Esophagus squamous epithelium (tissue), 5 donors: ENCODE measurements at places on chromosomes 7 and 10.
A peak's percentile ranks its signal among the peaks of the same experiment; 100 is the strongest.

DNA sequence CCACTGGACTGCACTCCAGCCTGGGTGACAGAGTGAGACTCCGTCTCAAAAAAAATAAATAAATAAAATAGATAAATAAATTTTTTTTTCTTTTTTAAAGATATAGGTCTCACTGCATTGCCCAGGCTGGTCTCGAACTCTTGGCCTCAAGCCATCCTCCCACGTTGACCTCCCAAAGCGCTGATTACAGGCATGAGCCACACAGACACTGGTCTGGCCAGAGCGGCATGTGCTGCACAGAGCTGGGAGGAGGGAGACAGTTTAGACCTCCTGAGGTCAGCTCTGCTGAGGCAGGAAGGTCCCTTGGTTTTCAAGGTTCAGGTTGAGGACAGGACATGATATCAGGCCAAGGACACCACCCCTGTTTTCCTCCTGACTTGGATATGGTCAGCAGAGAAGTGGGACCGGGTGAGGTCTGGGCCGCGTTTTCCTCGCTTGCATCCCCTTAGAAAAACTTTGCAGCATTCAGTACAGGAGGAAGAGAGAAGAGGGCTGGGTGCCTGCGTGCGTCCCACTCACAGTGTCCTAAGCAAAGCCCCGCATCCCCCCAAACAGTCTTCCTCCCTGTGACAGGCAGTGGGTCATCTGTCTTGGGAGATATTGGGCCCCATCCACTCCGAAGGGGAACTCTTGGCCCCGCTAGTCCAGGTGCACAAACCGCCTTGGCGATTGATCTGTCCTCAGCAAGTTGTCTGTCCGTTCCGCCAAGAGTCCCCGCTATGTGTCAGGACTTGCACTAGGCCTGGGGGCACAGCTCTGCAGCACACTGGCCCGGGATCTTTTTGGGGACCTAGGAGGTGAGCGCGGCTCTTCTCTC lies 56.1 kb downstream of the ZNF727 start:
- DNase-seq = no peak

- no peak for DNase-seq
These were observed 24.3 kb upstream of the PPP2R2D start for GRCh38 chr10:131876508-131876907.

DNA sequence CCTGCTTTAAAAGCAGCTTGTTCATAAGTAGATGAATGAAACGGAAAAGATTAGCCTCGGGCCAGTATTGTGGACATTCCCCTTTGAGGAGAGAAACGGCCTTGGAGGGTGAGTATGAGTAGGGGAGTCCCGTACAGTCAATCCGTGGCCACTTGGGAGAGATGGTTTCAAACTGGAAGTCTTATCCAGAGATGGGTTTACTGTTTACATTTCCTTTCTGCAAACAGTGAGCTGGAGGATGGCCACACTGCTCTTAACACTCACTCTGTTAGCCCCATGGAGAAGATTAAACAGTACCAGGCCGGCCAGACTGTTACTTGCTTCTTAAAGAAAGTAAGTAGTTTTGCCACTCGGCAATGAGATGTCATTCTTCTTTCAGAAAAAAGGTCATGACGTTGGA lies 20.3 kb downstream of the CALHM2 start:
- no peak for DNase-seq

DNA sequence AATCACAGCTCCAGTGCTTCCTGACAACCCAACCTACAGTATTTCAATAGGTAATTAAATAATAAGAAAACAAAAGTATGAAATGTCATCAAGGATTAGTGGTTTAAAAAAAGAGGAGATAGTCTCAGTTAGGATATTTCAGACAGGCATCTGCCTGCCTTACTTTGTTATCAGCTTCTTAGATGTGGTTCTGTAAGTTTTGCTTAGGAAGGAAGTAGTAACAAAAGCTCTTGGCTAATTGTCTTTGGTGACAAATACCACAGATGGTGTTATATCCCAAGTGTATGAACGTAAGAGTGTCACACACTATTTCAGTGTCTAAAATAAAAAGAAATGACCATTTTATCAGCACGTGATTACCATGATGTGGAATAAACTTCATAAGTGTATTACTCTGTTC lies 9.8 kb upstream of the ACTA2 start:
- no peak for DNase-seq

- no peak for DNase-seq
These were observed 49.7 kb downstream of the ZMYND11 start for GRCh38 chr10:184911-185310.

GRCh38 chr7:70710651-70711050 lies 421.3 kb upstream of the GALNT17 start:
- DNase-seq = no peak

DNA sequence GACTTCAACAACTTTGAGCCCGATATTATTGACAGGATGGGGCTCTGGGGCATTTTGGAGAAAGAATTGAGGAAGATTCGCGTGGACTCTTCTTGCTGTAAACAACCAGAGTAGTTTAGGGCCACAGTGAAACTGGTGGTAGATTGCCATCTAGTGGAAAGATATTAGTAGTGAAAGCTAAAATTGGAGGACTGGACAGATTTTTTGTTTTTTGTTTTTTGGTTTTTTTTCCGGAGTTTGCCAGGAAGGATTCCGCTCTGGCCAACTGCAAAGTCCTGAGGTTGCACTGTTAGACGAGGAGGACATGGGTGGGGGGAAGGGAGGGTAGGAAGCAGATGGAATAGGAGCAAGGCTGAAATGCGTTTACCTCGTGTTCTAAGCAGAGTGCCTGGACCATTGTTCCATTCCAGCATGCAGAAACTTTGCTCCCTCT lies 11.7 kb downstream of the NOBOX start:
- DNase-seq = no peak

GRCh38 chr10:83073472-83073871 lies 1065.8 kb upstream of the GHITM start:
- no peak for DNase-seq

DNA sequence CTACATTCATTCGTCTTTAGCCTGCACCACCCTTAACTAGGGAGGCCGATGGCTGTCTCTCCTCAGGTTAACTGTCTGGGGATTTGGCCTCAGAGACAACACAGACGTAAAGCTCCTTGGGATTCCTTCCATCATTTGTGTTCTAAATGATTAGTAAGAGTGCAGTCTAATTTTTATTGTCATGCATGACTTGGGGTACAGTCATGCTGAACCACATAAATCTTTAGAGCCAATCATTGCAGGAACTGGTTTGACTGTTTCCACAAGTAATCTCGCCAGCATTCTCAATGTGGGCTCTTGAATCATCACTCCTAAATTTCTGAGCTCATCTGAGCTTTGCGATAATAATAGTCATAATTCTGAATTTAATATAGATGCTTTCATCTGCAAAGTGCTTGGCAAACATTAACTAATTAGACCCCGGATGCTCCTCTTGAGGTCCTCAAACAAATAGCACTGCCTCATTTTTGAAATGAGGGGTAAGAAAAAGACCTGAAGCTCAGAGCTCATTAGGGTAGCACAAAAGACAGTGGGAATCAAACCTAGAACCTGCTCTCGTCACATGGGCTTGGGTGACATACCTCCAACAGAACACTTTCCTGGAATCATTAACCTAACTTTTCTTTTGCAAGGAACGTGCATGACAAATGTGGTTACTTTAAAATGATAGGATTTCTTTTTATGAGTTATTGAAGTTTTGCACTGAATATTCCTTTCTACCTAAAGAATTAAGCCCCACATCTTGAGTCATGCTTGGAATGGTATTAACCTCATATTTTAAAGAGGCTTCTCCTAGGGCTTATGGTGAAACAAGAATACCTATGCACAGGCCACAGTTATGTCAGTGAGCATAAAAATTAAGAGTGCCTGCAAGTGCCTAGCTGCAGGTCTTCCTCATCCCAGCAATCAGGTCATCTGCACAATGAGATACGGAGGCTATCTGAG lies 118.9 kb upstream of the NRP1 start:
- DNase-seq = no peak

DNA sequence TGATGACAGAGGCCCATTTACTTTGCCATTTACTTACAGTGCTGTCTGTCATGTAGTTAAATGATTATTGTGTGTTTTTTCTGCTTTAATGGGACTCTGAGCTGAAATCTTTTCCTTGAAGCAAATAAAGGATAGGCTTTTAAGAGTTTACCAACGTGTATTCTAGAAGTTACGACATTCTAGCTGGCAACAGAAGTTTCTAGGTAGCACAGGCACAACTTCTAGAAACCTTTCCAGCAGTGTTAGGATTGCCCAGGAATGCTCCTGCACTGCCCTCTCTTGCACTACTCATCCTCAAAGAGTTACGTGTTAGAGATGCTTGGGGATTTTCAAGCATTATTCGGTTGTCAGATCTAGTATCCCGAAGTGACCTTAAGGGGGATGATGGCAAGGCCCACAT lies 42.5 kb upstream of the TMEM236 start:
- DNase-seq = no peak

- DNase-seq = no peak
These were observed 32.9 kb downstream of the ZCCHC24 start for GRCh38 chr10:79412516-79412915.

- no peak for DNase-seq
These were observed 117.0 kb upstream of the RET start for GRCh38 chr10:42959833-42960232.

DNA sequence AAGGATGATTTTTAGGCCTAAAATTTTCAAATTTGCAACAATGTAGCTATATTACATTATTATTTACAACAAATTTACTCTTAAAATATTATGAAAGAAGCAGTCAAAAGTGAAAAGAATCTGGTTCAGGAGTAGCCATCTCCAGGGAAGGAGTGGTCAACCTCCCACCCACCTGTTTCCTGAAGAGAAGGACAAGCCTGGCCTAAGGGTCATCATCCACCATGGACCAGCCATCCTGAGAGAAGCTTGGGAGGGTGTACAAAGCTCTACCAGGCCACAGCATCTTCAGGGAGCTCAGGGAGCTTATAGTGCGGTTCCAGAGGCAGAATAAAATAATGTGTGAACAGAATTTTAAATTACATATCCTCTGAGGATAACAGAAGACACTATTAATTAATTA lies 38.1 kb downstream of the COL1A2 start:
- no peak for DNase-seq

DNA sequence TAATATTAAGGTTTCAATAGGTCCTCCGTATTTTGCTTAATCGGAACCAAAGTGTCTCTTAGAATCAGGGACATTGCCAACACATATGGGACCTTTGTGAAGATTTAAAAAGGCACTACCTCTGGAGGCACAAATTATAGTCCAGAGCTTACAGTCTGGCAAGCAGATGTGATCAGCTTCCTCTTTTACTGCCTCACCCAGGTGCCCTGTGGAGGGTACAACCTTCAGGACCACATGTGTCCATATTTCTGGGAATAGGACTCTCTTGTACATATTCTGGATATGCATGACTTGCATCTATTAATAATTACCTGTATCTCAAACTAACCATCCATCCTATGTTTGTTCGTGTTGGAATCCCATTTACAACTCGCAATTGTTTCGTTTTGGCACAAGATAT lies 60.0 kb downstream of the HGF start:
- DNase-seq = no peak

- no peak for DNase-seq
These were observed 67.9 kb downstream of the DAGLB start for GRCh38 chr7:6379886-6380285.

DNA sequence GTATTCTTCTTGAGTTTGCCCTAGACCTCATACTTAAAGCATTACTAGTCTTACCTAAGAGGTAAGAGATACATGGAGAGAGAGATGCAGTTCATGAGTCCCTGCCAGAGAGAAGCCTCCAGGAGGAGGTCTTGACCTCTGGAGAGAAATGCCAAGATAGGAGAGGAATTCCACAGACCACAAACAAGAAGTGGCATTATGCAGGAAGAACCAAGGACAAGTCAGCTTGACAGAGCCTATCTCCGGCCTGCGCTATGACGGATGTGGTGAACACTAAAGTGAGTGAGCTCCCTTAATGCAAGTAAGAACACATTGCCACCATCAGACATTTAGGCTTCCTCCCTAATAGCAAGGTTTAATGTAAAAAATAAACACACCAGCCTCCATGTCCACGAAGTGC lies 27.9 kb upstream of the COL1A2 start:
- DNase-seq = no peak

- DNase-seq = peak; percentile 16
These were observed 256.4 kb downstream of the CAMK1D start for GRCh38 chr10:12605580-12606405.

GRCh38 chr10:93991596-93992284 lies 2.0 kb upstream of the PLCE1 start:
- no peak for DNase-seq

GRCh38 chr10:331186-331585 lies 195.9 kb downstream of the ZMYND11 start:
- DNase-seq = no peak

DNA sequence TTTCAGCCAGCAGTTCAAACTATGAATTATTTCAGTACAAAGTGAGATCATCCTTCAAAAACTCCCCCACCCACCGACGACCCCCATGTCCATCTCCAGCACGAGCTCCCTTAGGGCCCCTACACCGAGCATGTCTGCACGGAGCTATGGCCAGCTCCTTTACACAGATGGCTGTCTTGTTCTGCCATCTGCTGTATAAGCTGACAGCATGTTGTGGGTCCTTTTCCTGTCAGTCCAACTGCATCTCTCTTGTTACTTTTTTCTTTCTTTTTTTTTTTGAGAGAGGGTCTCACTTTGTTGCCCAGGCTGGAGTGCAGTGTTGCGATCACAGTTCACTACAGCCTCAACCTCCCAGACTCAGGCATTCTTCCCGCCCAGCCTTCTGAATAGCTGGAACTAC lies 21.6 kb downstream of the NPC1L1 start:
- no peak for DNase-seq

DNA sequence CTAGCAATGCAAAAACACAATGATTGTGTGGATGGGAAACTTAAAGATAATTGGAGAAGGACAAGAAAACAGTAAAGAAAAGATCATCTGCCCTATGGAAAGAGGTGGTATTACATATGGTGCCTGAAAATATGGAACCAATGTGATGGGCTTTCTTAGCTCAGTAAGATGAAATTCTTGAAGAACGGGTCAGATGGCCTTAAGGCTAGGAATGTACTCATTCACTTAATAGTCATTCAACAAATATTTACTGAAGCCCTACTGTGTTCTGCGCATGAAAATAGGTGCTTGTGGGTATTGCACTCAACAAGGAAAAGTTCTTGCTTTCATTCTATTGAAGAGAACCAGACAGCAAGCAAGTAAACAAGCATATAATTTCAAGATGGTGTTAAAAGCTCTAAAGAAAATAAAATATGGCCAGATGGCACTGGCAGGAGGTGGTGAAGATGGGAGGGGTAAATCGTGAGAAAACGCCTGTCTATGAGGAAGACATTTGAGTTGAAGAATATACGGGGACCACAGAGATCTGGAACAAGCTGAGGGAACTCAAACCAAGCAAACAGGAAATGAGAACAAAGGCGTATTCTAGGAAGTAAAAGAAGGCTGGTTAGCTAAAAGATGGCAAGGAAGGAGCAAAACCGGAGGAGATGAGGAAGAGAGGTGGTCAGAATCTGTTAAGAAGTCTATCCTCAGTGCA lies 179.7 kb downstream of the ANK3 start:
- DNase-seq = no peak

- DNase-seq = no peak
These were observed 141.6 kb downstream of the TSPAN12 start for GRCh38 chr7:120716307-120716706.

- DNase-seq = no peak
These were observed 167.9 kb downstream of the FRMD4A start for GRCh38 chr10:14162629-14163344.
